Thyroid gland (tissue), 4 donors: ENCODE measurements at places on chromosomes 6 and 20. TPM values are rescaled to one million over a fixed set of nuclear protein-coding genes. Genes with fewer than 3 reads are reported as not detected.
A peak's percentile ranks its signal among the peaks of the same experiment; 100 is the strongest.

- no peak overlapping the region for H3K4me3 ChIP-seq
- no peak for DNase-seq
- no peaks in the 10 kb centered on the region for H3K4me1 ChIP-seq
- no peak overlapping the region for H3K27ac ChIP-seq
- H3K27me3 ChIP-seq: no peaks in the 10 kb centered on the region
- no peaks in the 10 kb centered on the region for H3K36me3 ChIP-seq
Measured at GRCh38 chr6:116221911-116222310, 32.0 kb downstream of the TSPYL4 start.

- no peak overlapping the region for H3K4me3 ChIP-seq
- peaks cover 6% of the 10 kb centered on the region for H3K4me1 ChIP-seq
- H3K36me3 ChIP-seq: no peaks in the 10 kb centered on the region
- no peak for DNase-seq
- H3K27me3 ChIP-seq: no peaks in the 10 kb centered on the region
Measured at GRCh38 chr6:150310539-150310938, 58.3 kb upstream of the IYD start.

- H3K27me3 ChIP-seq: no peaks in the 10 kb centered on the region
- H3K4me1 ChIP-seq: no peaks in the 10 kb centered on the region
- no peaks in the 10 kb centered on the region for H3K36me3 ChIP-seq
- no peak overlapping the region for H3K4me3 ChIP-seq
Measured at GRCh38 chr6:170160628-170161611, 130.0 kb downstream of the DLL1 start.

DNA sequence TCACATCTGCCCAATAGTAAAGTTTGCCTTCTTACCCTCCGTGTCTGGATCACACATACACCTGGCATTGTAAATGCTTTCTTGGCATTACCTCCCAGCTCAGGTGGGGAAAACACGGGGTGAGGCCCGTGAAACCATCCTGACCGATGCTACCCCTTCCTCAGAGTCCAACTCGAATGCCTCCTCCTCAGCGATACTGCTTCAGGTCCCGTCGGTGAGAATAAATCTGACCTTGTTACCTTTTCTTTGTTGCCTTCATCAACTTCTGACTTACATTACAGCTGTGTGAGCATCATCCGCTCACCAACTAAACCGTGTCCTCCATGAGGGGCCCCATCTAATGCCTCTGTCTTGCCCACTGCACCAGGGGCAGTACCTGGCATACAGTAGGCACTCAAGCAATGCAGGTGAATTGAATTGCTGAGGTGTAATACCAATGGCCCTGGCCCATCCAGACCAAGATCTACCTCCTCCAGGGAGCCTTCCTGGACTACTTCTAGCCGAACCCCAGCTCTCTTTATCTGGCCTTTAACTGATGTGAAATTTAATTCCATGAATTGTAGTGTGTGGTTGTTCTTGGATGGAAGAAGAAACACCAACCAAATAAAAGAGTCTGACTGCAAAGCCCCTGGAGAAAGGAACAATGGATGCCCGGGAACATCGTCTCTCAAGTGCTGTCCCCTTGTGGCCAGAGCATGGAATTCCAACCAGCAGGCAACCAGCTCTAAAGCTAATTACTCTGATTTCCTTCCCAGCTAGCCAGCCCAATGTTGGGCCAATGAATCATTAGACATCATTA lies 141.5 kb downstream of the ANKRD60 start:
- no peak overlapping the region for H3K4me3 ChIP-seq
- peak; percentile 5 for DNase-seq
- H3K4me1 ChIP-seq: no peaks in the 10 kb centered on the region
- no peaks in the 10 kb centered on the region for H3K27me3 ChIP-seq
- H3K27ac ChIP-seq: no peak overlapping the region
- no peaks in the 10 kb centered on the region for H3K36me3 ChIP-seq

DNA sequence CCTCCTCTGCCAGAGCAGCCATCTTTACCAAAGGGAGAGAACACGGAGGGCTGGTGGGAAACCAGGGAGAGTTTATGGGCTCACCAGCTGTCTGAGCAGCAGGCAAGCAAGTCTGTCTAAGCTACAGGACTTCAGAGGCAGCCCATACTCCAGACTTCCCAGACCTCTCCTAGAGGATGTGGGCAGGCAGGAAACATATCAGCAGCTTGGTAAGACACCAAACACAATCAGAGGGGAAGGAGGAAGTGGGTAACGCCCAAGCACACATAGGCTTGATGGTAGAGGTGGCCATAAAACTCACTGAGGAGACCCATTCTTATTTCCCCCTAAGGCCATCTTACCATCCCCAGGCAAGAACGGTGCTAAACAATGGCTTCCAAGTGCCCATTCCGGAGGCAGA lies 143.1 kb upstream of the ARID1B start:
- H3K4me1 ChIP-seq: peaks cover 30% of the 10 kb centered on the region
- H3K27ac ChIP-seq: peak overlapping the region; percentile 70
- DNase-seq: no peak
- H3K27me3 ChIP-seq: no peaks in the 10 kb centered on the region

DNA sequence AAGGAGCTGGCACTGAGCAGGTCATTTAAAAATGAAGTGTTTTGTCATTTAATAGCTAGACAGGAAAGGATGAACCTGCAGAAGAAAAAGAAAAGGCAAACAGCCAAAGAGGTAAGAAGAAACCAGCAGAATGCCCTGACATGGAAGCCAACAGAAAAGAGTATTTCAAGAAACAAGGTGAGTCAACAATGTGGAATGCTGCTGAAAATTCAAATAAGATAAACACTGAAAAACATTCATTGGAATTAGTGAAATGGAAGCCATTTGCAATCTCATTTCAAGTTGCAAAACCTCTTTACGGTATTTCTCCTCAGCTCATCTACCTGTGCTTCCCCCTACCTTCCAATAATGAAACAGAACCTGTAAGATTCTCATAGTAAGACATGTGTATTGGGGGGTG lies 59.6 kb downstream of the RWDD2A start:
- no peaks in the 10 kb centered on the region for H3K4me1 ChIP-seq
- H3K36me3 ChIP-seq: no peaks in the 10 kb centered on the region
- no peak overlapping the region for H3K4me3 ChIP-seq
- DNase-seq: no peak
- H3K27ac ChIP-seq: no peak overlapping the region

DNA sequence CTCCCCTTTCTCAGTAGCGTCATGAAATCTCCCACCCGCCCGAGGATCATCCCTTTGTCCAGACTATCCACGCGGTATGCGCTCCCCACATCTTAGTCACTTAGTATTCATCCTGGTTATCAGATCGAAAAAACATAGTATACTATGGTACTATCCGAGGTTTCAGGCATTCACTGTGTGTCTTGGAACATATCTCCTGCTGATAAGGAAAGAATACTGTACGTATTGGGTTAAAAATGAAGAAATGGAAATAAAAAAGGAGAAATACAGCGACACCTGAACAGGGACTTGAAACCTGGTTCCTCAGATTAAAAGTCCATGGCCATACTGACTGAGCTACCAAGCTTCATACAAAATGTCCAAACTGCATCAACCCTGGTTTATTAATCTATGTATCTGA lies 14.0 kb downstream of the HMGN4 start:
- no peak overlapping the region for H3K4me3 ChIP-seq
- H3K36me3 ChIP-seq: no peaks in the 10 kb centered on the region
- no peak overlapping the region for H3K27ac ChIP-seq
- H3K4me1 ChIP-seq: peaks cover 3% of the 10 kb centered on the region
- no peaks in the 10 kb centered on the region for H3K27me3 ChIP-seq

GRCh38 chr6:165439928-165440554 lies 130.6 kb upstream of the C6orf118 start:
- DNase-seq: no peak
- H3K4me3 ChIP-seq: no peak overlapping the region
- no peaks in the 10 kb centered on the region for H3K36me3 ChIP-seq
- no peaks in the 10 kb centered on the region for H3K27me3 ChIP-seq
- no peak overlapping the region for H3K27ac ChIP-seq
- no peaks in the 10 kb centered on the region for H3K4me1 ChIP-seq

- no peaks in the 10 kb centered on the region for H3K27me3 ChIP-seq
- no peak overlapping the region for H3K27ac ChIP-seq
- no peaks in the 10 kb centered on the region for H3K4me1 ChIP-seq
- no peak for DNase-seq
Measured at GRCh38 chr6:106293116-106293515, 32.4 kb downstream of the ATG5 start.

The RSPH3 gene
- total RNA-seq: 18.8 TPM

- peaks cover 37% of the 10 kb centered on the region for H3K4me1 ChIP-seq
- H3K4me3 ChIP-seq: no peak overlapping the region
- no peak for DNase-seq
- no peaks in the 10 kb centered on the region for H3K27me3 ChIP-seq
Measured at GRCh38 chr6:139987091-139987490, 612.6 kb upstream of the CITED2 start.

DNA sequence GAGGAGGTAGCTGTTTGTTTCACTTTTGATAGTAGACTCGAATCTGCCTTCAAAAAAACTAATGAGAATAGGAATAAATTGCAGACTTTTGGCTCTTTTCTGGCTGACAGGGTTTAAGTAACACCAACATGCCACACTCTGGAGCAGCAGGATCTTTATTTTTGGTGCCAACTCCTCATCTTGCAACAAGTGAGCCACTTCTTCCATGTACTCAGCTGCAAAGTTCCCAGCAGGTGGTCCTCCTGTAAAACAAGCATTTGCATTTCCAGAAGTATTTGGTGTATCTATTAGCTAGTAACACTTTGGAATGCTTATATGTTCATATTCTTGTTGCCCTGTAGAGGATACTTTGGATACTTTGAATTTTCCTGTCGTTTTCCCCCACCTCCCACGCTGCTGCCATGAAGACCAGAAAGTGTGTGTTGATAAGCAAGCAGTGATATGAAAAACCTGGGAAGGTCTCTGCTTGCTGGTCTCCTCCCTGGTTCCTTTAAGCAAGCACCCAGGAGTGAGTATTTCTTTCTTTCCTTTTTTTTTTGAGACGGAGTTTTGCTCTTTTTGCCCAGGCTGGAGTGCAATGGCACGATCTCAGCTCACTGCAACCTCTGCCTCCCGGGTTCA lies 1.0 kb downstream of the ARMH2 start:
- no peaks in the 10 kb centered on the region for H3K4me1 ChIP-seq
- no peak overlapping the region for H3K4me3 ChIP-seq
- H3K27ac ChIP-seq: no peak overlapping the region
- H3K27me3 ChIP-seq: no peaks in the 10 kb centered on the region
- DNase-seq: peak; percentile 15

The WFDC11 gene
- not detected for total RNA-seq

The REM1 gene
- total RNA-seq: 0.96 TPM

- no peaks in the 10 kb centered on the region for H3K36me3 ChIP-seq
- H3K4me3 ChIP-seq: no peak overlapping the region
- H3K27me3 ChIP-seq: no peaks in the 10 kb centered on the region
Measured at GRCh38 chr6:20933057-20933788, 399.0 kb downstream of the CDKAL1 start.

The RIPPLY2 gene
- not detected for total RNA-seq

DNA sequence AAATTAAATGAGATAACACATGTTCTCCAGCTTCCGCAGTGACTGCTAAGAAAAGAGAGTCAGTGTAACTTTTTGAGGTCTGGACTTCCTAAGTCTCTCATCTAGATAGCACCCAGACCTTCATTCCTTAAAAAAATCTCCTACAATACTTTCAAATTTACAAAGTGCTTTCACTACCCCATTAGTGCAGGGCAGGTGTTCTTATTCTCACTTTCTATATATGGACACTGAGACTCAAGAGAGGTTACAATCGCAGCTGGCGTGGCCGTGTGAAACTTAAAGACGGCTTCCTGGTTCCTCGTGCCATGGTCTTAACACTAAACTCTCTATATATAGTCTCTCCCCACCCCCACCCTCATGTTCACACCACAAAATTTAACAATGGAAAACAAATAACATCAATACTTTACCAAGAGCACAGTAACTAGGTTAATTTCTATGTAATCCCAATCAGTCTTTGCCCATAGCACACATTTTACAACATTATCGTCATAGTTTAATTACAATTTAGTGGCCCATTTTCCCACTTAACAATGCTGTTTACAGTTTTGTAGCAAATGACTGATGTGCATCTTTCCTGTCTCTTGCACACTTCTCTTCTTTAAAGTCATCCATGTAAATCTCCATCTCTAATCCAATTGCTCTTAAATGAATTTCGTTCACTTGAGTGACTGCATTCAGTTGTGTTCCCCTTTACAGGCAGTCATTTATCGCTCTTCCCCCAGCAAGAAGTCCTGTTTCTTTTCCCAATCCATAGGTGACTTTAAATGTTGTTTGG lies 78.8 kb upstream of the ARID1B start:
- no peak overlapping the region for H3K4me3 ChIP-seq
- H3K4me1 ChIP-seq: no peaks in the 10 kb centered on the region
- H3K27me3 ChIP-seq: no peaks in the 10 kb centered on the region
- no peak for DNase-seq
